SK-N-DZ (cell line): ENCODE measurements at places on chromosomes 13 and 19.
A peak's percentile ranks its signal among the peaks of the same experiment; 100 is the strongest.

GRCh38 chr19:1745589-1746031 is 7.7 kb upstream of the ONECUT3 start:
- DNase-seq: no peak

DNA sequence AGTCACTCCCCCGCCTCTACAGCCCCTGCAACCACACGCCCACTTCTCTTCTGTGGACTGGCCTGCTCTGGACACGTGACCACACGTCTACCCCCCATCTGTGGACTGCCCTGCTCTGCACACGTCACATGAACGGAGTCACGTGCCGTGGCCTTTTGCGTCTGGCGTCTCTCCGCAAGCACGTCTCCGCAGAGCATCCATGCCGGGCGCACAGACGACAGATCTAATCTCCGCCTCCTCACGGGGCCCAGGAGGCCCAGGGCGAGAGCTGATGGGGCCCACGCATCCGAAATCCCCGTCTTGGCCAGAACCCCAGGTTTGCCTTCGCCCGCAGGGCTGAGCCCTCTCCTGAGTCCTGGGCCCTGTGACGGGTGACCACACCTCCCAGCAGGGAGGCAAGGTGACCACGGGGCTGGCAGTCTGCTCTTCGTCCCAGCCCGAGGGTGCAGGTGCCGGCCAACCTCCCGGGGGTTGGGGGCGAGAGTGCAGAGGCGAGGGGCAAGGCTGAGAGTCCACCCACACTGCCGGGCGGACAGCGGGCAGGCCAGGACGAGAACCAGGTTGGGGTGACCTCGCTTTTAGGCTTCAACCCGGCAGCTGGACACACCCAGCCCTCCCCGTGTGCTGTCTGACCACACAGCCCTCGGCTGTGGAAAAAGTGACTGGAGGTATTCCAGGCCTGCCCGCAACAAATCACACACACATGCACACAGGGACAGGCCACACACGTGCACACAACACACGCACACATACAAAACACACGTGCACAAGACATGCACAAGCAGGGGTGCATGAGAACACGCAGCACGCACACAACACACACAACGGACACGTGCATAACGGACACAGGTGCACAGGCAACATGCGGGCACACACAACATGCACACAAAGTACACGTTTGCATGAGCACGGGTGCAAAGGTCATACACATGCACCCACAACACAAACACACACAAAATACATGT is 3.9 kb downstream of the SBNO2 start:
- DNase-seq: peak; percentile 99

- DNase-seq: peak; percentile 31
Observed at GRCh38 chr13:96141032-96141431, 51.1 kb downstream of the HS6ST3 start.

DNA sequence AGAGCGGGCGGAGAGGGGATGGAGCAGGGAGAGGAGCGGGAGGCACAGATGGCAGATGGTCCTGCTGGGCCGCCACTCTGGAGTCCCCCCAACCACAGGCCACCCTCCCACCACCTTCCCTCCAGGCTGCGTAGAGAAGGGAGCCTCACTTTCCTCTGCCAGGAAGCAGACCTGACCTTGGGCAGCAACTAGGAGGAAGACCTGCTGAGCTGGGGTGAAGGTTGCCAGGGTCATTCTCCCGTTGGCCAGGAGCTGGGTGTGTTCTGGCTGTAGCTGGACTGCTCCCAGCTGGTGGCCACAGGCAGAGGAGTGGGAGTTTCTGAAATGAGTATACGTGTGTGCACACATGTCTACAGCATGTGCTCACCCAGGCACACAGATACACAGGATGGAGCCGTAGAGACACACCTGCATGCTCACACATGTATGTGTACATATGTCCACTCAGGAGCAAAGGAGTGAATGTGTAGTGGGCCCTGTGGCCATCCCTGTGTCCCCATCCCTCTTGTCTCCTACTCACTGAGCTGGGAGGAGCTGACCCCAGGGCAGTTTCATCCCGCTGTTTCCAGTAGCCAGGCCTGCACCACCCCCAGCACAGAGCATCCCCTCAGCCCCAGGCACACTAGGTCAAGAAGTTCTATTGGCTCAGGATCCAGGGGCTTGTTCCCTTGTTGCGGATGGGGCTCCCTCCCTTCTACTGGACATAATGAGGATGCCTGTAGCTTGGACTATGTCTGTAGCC is 53.0 kb downstream of the CHST8 start:
- no peak for DNase-seq

DNA sequence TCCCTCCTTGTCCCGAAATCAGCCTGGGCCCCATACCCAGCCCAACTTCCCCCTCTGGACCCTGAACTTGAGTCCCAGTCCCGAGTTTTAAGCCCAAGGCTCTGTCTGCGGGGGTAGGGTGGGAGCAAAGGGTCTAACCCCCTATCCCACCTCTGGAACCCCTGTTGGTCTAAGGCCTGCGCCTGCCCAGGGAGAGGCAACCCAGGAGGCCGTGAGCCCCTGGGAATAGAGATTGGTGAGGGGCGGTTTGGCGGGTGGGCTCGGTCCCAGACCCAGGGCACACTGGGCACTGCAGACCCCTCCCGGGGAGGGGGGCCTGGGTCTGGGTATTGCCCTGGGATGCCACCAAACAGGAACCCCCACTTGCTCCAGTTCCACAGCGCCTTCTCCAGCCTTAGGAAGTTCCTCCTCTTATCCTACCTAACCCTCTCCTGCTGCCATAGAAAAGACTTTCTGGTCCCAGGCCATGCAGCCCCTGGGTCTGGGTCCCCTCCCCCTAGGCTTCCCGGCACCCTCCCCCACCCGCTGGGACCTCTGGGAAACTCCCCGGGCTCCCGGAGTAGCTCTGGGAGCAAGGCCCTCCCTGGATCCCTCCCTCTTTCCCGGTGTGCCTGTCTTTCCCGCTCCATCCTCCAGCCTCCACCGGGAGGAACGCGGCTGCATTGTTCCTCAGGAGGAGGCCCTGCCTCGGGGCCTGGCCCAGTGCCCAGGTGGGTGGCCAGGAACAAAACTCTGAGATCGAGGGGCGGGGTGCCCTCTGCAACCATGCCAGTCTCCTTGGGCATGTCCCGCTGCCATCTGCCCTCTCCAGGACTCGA is 33.6 kb upstream of the NANOS3 start:
- peak; percentile 56 for DNase-seq

- no peak for DNase-seq
Observed at GRCh38 chr19:51047031-51047335, 12.2 kb upstream of the KLK12 start.

GRCh38 chr13:94435604-94436226 is 43.8 kb downstream of the DCT start:
- peak; percentile 51 for DNase-seq

DNA sequence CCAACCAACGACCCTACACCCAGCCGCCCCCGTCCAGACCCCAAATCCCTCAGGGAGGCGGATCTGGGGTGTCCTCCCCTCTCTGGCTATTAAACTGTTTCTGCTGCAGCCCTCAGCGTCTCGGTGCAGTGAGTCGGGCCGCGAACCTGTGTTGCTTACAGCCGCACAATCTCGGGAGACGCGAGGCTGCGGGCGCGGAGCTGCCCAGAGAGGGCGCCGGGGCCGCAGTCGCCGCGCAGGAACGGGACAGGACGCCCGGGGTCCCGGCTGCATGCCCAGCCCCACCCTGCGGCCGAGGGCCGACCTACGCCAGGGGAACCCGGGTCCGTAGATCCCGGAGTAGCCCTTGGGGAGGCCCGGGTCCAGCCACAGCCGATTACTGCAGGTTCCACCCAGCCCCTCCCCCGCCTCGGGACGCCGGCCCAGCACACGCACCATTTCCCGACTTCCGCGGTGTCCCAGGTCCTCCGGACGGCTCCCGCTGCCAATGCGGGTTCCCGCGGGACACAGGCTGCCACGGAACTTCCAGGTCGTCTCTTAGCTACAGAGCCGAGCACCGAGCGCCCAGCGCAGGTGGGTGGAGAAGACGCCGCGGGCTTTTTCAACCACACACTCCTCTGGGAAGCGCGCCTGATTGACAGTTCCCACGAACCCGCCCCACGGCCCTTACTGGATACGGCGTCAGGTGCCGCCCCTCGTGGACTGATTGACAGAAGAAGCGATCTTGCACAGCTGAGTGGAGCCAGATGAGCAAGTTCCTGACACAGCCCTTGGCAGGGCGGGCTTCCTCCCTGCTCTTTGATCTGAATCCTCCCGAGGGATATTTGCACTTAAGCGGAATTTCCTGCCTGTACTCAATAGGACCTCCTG is at the start of gene ZNF799:
Gene ZNF799 (minus strand): TSS at position 639 of the 870 bp plus-strand sequence. CDS start 201 bp downstream, at position 438.
- peak; percentile 97 for DNase-seq

GRCh38 chr13:106503272-106503671 is 32.2 kb downstream of the EFNB2 start:
- DNase-seq: no peak

DNA sequence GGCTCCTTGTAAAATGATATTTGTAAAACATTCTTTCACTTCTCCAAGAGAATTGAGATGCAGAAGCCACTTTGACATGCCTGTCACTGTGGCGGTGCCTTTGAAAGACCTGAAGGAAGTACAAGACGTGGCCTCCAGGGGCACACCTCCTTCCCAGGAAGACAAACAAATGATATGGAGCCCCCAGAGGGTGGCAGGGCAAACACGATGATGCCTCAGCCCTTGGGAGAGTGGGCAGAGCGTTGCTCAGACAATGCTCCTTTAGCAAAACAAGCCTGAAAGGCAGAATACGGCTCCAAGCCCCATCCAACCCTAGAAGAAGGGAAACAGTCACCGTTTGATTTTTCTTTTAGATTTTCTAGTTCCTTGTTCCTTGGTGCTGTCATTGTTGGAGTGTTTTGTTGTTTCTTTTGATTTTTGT is 9.2 kb upstream of the ATP12A start:
- peak; percentile 41 for DNase-seq

DNA sequence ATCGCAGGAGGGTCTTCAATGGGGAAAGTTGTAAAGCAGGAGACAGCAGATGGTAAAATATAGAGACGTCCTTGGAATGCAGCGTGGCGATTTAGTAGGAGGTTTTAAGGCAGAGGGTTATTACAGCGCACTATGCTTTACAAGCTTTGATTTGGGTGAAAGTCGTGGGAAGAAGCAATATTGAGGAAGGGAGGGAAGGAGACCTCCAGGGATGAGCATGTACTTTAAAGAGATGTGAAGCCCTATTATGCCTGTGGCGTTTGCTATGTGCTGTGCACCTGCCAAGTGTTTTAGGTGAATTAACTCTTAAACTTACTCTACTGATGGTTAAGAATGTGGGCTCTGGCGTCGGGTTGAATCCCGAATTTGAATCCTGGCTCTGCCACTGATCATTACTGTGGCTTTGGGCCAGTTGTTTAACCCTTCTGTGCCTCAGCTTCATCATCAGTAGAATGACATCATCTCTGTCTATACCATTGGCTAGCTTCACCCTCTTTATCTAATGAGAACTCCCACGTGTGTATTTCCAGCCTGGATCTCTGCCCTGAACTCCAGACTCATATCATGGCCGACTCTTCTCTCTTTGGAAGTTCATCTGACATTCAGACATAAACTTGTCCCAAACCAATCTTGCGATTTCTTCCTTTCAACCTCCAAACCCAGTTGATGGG is 583 bp downstream of the CCDC61 start:
- no peak for DNase-seq

DNA sequence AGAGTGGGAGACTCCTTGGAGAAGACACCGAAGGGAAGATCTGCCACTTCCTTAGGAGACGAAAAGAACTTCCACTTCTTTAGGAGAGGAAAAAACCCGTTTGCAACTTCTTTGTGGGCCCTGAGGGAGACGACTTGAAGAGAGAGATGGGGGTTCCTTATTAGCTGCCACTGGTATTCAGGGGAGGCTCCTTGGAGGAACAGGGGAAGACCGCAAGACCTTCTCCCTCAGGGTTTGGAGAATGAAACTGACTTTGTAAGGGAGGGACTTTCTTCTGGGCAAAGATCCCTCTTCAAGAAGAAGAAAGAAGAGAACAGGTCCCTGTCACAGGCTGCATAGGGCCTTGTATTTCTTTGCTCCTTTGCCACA is 416 bp downstream of the BCKDHA start:
- DNase-seq: no peak

GRCh38 chr19:39676004-39676403 is 20.3 kb downstream of the LGALS16 start:
- no peak for DNase-seq

DNA sequence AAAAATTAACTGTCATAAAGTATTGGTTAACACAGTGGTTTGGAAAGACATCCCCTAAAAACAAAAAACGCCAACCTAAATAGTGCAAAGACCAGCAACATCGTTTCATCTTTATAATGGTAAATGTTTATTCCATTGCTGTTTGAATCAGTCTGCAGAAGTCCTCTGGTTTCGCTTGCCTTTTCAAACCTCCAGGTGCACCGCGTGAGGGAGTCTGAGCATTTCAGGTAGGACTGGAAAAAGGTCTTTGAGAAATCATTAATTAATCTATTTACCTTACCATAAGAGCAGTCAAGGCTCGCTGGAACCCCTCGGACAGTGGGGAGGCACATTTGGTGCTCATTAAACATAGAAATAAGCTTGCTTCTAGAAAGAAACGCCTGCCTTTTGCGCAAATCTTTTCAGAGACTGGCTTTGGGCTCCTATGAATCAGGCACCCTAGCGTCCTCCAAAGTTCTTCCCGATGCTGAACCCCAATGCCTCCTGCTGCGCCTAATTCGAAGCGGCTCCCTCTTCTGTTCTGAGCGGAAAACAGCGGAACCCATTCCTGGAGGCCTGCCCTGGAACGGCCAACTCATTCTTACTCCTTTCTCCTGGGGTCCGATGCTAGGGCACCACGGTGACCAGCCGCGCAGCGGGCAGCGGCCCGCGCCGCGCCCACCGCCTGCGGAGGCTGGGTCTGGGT is 951 bp upstream of the MTUS2 start:
- DNase-seq: no peak

DNA sequence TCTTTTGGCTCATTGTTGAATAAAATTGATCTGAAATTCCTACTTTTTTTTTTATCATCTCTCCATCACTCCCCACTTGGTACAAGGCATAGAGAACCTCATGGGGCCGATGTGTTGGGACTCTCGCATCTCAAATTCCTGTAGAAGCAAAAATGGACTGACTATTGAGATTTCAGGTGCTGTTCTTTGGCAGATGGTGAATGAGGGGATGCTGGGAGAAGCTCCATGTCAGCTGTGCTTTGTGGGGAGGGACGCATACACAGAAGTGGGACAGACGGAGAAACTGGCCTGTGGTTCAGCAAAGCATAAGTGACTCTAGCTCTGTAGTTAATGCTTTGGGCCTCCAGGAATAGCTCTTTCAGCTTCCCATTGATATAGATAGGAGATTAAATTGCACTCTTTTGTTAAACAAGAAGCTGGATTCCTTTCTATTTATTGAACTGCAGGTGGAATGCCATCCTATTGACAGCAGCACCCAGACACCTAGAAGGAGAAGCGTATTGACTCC is 194.5 kb upstream of the RNF113B start:
- no peak for DNase-seq

DNA sequence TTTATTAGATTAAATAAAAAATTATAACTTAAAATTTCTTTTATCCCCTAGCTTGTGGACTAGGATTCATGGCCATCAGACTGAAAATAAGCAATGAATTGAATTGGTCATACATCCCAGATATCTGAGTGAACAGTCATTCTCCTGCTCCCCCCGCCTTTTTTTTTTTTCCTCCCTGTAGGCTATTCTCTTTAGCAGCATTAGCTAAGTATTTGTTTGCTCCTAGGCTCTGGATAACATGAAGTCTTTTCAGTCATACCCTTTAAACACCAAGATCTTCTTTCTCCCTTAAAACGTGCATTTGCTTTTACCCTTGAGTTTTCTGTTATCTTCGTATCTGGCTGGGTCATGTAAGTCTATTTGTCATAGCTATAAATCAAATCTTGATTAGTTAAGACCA is 866.7 kb upstream of the SPRY2 start:
- peak; percentile 21 for DNase-seq
